RWPE1 (cell line): ENCODE measurements at places on chromosomes 2 and 18.

DNA sequence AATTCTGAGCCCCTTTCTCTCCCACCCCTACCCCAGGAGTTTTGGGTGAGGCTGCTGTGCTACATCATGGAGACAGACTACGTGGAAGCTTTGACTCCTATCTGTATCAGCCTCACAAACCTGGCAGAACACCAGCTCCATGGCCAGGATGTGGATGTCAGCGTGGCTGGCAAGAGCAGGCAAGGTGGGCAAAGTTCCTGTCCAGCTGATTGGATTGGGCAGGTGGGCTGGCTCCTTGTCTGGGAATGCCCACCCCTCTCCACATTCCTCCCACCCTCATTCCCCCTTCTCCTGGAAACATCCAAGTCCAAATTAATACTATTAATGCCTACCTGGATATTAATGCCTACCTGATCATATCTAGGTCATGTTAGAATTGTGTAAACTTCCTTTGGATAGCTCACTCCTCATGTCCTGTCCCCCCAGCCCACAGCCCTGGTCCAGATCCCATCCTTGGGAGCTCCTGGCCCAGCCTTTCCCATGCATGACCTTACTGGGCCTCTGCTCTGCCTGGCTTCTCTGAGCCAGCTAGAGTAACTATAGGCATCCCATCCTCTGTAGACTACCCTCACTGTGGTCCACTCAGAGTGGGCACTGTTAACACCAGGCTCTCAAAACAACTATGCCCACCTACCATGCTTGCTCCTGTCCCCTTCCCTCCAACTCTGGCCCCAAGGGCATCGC is 24.1 kb downstream of the MROH2A start:
- no peak for DNase-seq

- no peak for DNase-seq
Measured at GRCh38 chr2:30346471-30347169, 100.4 kb upstream of the LCLAT1 start.

DNA sequence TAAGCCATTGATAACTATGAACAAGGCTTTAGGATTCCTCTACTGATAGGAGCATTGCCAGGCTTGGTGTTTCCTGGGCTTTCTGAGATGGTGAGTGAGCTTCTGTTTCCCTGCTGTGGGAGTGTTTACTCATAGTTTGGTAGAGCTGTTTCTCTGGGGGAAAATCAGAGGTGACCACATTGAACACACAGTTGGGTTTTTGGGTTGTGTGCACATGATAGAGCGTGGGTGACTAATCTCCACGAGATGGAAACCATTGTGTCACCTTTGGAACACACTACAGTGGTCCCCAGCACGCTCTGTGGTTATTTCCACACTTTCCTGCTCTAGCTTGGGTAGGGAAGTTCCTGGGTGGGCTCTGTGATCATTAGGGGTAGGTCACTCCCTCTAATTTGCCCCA is 5.4 kb downstream of the IL1R1 start:
- DNase-seq, result no peak

GRCh38 chr2:109216332-109216731 is 87.3 kb downstream of the SH3RF3 start:
- no peak for DNase-seq

GRCh38 chr2:235143789-235144188 is 192.0 kb downstream of the SH3BP4 start:
- no peak for DNase-seq

DNA sequence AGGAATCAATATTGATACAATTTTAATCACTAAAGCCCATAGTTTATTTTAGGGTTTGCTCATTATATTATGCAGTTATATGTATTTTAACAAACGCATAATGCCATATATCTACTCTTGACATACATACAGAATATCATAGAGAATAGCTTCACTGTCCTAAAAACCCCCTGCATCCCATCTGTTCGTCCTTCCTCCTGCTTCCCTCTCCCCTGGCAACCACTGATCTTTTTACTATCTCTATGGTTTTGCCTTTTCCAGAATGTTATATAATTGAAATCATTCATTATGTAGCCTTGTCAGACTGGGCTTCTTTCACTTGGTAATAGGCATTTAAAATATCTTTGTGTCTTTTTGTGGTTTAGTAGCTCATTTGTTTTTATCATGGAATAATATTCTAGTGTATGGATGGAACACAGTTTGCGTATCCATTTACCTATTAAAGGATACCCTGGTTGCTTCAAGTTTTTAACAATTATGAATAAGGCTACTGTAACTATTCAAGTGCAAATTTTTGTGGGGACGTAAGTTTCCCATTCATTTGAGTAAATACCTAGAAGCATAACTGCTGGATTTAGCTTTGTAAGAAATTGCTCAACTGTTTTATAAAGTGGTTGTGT is 801.6 kb upstream of the GCFC2 start:
- no peak for DNase-seq

DNA sequence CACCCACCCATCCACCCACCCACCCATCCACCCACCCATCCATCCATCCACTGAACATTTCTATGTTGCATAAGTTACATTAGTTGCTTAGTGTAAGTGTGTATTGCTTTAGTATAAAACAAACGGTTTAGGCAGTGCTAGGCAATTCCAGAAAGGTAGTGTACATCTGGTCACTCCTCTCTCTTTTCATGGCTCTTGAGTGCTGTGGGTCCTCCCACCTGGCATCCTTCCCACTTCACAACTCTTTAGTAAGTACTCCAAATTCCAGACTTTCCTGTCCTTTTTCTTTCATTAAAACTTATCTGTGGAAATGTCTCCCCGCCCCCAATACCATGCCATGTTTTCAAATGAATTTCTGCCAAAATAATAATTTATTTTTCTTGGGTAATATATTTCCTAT is 122.5 kb downstream of the PLEKHM3 start:
- no peak for DNase-seq

DNA sequence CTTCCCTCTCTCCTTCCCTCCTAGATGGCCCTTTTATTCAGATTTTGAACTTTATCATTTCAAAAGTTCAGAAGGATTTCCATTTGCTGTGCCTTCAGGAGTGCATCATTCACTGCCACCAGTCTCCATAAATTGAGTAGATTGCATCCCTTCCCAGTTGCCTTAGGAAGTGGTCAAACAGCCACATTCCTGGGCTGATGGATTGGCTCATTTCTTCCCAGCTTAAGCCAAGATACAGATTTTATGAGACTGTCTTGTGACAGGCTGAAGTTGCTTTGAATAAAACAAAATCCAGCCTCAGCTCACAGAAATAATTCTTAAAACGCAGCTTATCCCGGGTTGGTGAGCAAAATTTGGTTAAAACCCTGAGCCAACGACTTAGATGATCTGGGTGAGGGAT is 9.8 kb downstream of the NRP2 start:
- no peak for DNase-seq
